ENCODE measurements at places on chromosomes 4 and X.

- DNase-seq, result no peak
These were observed 76.6 kb downstream of the FBXW7 start for GRCh38 chr4:152459326-152459725.

DNA sequence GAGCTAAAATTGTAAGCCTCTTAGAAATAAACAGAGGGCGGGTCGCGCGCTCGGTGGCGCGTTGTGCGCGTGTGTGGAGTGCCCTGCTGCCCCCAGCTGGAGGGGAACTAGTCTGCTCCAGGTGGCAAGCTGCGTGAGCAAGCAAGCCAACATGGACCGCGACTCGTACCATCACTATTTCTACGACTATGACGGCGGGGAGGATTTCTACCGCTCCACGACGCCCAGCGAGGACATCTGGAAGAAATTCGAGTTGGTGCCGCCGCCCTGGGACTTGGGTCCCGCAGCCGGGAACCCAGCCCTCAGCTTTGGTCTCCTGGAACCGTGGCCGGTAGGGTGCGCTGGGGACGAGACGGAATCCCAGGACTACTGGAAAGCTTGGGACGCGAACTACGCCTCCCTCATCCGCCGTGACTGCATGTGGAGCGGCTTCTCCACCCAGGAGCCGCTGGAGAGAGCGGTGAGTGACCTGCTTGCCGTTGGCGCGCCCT lies 66.1 kb downstream of the DNAAF6 start:
- DNase-seq, result peak; percentile 13

- DNase-seq, result no peak
These were observed 486.2 kb downstream of the TRAM1L1 start for GRCh38 chr4:116598980-116599789.

- no peak for DNase-seq
These were observed 1718.9 kb downstream of the C4orf33 start for GRCh38 chr4:130814896-130815295.

- no peak for DNase-seq
These were observed 30.3 kb downstream of the SLC16A2 start for GRCh38 chrX:74451450-74452198.

DNA sequence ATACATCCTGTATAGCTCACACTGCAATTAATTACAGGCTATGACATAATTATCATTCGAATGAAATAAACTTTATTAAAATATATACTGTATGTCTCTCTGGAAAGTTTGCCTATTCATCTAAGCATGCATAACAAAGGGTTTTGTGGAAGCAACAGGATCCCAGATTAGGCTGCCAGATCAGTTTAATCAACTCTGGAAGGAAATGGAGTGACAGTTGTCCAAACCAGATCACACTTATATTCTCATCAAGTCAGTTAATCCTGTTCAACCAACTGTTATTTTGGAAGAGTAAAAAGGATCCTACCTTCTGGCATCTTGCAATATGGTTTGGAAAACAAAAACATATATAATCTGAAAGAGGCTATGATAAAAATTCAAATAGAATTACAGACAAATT lies 312.2 kb downstream of the FAT4 start:
- DNase-seq, result peak; percentile 44
